ENCODE measurements at places on chromosomes 16 and 17.

DNA sequence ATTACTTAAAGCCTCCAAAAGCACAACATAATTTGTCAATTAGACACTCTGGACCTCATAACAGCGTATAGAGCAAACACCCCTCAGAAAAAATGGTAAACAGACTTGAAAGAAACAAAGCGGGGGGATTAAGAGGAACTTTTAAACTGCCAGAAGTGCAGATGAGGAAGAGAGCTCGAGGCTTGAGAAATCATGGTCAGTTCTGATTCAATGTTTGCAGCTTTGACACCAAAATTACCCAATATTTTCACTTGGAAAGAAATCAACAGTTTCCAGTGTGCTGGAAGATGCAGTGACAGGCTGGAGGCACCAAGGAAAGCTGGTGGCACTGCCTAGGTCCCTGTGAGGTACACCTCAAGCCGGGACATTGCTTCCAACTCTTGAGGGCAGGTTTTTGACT is 180.9 kb upstream of the TOX3 start:
- no peak for DNase-seq

DNA sequence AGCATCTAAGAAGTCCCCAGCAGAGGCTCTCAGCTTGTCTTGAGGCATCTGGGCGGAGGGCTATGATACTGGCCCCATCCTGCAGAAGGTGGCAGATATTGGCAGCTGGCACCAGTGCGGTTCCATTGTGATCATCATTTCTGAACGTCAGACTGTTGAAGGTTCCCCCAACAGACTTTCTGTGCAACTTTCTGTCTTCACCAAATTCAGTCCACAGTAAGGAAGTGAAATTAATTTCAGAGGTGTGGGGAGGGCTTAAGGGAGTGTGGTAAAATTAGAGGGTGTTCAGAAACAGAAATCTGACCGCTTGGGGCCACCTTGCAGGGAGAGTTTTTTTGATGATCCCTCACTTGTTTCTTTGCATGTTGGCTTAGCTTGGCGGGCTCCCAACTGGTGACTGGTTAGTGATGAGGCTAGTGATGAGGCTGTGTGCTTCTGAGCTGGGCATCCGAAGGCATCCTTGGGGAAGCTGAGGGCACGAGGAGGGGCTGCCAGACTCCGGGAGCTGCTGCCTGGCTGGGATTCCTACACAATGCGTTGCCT is at the start of gene CIITA:
TSS of gene CIITA (plus strand) at position 404 of the 543 bp plus-strand sequence. CDS start at position 533, 129 bp downstream.
- DNase-seq = peak; percentile 61

DNA sequence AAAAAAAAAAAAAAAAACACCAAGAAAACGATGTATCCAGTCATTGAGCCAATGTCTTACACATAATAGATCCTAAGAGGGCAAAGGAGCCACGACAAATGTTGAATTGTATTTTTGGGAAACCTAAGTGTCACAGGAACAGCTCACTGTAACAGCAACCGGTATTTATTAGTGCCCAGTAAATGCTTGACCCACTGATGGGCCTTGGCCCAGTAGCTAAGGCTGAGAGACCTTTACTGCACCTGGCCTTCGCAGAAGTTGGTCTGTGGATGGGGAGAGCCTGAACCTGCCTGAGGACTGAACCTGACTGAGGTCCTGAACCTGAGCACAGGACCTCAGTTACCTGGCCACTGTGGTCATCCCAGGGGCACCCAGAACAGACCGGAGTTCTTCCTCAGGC is 65.0 kb upstream of the TBX2 start:
- DNase-seq = no peak

DNA sequence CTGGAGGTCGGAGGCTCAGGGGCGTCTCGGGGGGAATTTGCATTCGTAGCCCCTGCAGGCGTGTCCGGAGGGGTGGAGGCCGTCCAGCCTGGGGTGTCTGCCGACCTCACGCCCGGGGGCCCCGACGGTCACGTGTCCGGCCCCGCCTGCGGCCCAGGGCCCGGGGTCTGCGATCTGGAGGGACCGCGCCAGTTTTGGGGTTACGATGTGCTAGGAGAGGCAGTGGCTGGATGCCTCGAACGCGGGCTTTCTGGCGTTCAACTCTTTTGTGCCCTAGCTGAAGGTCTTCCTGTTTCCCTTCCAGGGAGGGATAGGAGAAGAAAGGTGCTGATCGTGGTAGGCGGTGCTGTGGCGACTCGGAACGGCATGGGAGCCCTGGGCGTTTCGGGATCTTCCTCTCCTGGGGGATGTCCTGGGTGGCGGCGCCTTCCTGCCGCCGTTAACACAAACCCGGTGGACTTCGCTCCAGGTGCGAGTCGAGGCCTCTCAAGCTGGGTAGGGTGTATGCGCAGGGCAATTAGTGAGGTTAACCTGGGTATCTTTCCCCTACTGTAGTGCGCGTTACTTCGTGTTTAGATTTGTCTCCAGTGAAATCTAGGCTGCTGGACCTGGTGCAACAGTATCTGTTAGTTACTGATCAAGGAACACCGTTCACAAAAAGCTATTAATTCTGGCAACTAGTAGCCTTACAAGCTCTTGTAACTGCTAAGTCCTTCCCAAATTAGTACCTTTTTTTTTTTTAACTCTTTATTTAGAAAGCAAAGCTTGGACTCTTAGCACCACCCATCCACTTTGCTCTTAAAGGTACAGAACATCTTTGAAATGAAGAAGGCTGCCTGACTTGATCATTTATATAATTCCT is 1.3 kb downstream of the AKAP1 start:
- DNase-seq = peak; percentile 63

DNA sequence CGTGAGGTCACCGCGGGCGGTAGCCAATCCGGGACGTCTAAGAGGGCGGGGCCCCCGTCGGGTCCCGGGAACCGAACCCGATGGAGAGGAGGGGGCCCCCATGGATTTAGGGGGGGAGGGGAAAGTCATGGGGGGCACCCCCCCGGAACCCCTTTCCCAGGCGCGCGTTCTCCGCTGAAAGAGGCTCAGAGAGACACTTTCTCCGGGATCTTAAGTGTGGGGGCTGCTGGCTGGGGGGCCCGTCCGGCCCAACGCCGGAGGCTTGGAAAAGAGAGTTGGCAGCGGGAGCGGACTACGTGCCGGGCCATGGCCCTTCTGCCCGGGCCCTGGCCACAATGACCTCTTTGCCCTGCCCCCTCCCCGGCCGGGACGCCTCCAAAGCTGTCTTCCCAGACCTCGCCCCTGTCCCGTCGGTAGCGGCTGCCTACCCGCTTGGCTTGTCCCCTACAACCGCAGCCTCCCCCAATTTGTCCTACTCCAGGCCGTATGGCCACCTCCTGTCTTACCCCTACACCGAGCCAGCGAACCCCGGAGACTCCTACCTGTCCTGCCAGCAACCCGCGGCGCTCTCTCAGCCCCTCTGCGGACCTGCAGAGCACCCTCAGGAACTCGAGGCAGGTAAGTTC is at the start of gene DLX4:
TSS of gene DLX4 (plus strand) at position 57 of the 626 bp plus-strand sequence. CDS start at position 336, 279 bp downstream.
- DNase-seq = no peak

- DNase-seq = no peak
Measured at GRCh38 chr16:74169687-74170376, 126.8 kb upstream of the PSMD7 start.

GRCh38 chr17:16479264-16479663 is 12.7 kb downstream of the LRRC75A start:
- DNase-seq = no peak

DNA sequence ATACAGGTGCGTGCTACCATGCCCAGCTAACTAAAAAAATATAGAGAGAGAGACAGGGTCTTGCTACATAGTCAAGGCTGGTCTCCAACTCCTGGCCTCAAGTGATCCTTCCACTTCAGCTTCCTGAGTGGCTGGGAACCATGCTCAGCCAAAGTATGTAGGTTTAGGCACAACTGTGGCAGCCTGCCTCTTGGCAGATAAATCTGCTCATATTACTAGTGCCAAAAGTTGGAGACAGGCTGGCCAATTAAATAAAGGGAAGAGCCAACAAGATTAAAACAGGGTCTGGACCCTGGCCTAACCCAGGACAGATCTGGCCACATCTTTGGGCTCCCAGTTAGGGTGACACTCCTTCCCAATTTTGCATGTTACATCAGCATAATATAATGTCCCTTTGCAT is 151.7 kb downstream of the CBLN1 start:
- no peak for DNase-seq

GRCh38 chr17:17816831-17817551 is 19.8 kb downstream of the SREBF1 start:
- DNase-seq = no peak

GRCh38 chr16:49782405-49782804 is 73.5 kb downstream of the ZNF423 start:
- DNase-seq = no peak

GRCh38 chr16:1916640-1916990 is 1.6 kb downstream of the HS3ST6 start:
- DNase-seq = no peak

GRCh38 chr17:17533901-17534441 is 37.8 kb upstream of the RASD1 start:
- no peak for DNase-seq
